ENCODE measurements at places on chromosomes 11 and 22.

- peak; percentile 0 for DNase-seq
Measured at GRCh38 chr11:1770528-1770927, 6.8 kb upstream of the CTSD start.

- no peak for DNase-seq
Measured at GRCh38 chr22:32607086-32607485, 132.5 kb downstream of the FBXO7 start.

DNA sequence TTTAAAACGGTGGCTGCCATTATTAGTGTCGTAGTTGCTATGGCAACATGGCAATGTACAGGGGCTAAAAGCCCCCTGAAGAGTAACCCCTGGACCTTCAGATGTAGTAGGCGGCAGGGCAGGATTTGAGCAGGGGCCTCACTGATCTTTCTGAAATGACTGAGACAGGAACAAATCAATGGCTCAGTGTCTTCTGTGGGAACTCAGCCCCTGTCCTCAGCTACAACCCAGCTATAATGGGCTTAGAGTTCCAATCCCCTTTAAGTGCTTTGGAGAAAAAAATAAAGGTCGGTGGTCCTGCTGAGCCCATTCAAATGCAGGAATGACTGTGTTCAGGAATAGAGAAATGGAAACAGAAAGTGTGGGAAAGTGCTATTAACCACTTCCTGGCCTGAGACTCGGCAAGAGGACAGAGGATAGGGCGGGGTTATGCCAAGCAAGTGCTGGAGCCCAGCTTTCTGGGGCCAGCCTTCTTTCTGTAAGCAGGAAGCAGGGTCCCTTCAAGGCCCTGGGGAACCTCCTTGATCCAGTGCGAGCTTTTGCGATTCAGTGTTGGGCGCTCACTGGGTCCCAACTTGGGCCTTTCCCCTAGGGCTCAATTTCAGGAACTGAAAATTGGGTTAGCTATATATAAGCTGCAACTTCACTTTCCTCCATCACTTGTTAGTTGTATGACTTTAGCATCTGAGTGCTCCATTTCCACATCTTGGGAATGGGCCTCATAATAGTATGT, 6.1 kb upstream of the CD82 start:
- DNase-seq, result peak; percentile 51

DNA sequence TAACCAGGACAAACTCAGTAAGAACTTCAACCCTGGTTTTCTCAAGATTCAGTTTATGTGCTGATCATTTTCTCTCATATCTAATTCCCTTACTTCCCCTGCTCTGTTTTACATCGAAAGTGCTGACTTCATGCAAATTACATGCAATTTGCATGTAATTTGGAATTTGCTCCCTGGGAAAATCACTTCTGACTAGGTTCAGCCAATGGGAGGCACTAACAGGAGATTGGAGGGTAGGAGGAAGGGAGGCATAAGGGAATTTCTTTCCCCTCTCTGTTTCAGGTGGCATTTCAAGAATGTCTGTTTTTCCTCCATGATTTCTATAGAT, 363.3 kb upstream of the CCDC90B start:
- no peak for DNase-seq

Data from stimulated activated CD4-positive, alpha-beta T cell treated with anti-CD3 and anti-CD28 coated beads, Interleukin-15, amount 100 ng/mL, for 24 hours (primary cell).